Stimulated activated CD4-positive, alpha-beta T cell treated with anti-CD3 and anti-CD28 coated beads, Interleukin-1b, Interleukin-23, amount 100 ng/mL, for 1 hour (primary cell): ENCODE measurements at places on chromosomes 12 and 14.

- no peak for DNase-seq
These were observed 8.7 kb downstream of the DACT1 start for GRCh38 chr14:58646479-58646878.

GRCh38 chr14:104363891-104364760 lies 215.4 kb upstream of the C14orf180 start:
- no peak for DNase-seq

GRCh38 chr12:67068204-67068731 lies 200.9 kb upstream of the CAND1 start:
- DNase-seq: no peak

DNA sequence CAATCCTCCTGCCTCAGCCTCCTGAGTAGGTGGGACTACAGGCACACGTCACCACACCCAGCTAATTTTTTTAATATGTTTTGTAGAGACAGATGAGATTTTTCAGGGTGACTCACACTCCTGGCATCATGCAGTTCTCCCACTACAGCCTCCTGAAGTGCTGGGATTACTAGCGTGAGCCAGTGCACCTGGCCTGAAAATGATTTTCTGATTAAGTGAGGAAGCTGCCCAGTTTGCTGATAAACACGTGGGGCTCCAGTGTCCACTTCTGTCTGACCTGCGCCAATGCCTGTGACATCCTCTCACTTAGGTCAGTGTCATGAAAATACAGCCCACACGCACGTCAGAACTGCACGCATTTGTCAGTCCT lies 37.0 kb upstream of the SFSWAP start:
- DNase-seq: no peak

DNA sequence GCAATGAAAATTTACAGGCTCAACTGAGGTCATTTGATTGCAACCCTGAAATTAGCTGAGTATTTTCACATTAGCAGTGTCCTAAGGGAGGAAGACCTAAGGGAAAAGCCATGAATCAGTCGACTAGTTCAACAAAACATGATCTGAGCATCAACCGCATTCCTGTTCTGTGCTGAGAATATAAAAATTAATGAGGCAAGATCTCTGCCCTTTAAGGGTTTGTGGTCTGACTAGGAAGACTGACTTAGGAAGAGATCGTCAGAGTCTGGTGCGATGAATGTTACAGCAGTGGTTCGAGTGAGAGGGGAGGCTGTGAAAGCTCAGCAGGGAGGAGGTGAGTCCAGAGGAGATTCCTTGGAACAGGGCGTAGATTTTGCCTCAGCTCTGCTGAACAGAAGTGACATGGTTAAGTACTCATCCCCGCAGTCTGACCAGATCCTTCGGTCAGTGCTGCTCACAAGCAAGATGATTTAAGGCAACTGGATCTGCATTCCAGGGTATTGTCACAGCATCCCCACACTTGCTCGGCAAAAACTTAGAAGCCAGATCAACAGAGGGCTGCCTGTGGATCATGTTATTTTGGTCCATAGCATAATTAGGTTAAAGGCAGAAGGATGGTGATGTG lies 49.6 kb downstream of the BMAL2 start:
- no peak for DNase-seq

- no peak for DNase-seq
These were observed 92.3 kb downstream of the ERC1 start for GRCh38 chr12:1083151-1083888.

- DNase-seq: no peak
These were observed 6.1 kb downstream of the HNF1A start for GRCh38 chr12:120984351-120984898.

GRCh38 chr12:57592551-57593165 lies 1.7 kb downstream of the PIP4K2C start:
- no peak for DNase-seq

- DNase-seq: no peak
These were observed 111.8 kb downstream of the PRKCH start for GRCh38 chr14:61433169-61433568.
